ENCODE measurements at places on chromosomes 6 and 20.

DNA sequence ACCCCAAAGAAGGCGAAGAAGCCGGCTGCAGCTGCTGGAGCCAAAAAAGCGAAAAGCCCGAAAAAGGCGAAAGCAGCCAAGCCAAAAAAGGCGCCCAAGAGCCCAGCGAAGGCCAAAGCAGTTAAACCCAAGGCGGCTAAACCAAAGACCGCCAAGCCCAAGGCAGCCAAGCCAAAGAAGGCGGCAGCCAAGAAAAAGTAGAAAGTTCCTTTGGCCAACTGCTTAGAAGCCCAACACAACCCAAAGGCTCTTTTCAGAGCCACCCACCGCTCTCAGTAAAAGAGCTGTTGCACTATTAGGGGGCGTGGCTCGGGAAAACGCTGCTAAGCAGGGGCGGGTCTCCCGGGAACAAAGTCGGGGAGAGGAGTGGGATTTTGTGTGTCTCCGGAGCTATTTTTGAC is 69.6 kb downstream of the HFE start:
- DNase-seq: no peak

- DNase-seq: no peak
These were observed 181.6 kb upstream of the ECI2 start for GRCh38 chr6:4316867-4317400.

DNA sequence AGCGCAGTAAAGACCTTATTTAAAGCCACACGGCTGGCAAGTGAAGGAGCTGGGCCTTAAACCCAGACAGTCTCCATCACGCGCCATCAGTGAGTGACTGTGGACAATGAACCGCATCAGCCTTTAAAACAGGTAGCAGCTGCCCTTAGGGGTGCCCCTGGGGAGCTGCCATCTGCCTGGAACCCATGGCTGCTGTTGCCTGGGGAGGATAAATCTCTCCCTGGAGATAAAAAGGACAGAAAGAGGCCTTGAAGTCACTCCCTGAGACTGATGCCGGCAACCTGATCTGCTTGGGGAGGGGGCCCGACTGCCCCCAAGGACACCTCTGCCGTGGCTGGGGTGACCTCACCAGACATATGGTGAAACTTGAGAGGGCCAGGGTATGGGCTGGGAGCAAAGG is 73.5 kb downstream of the PREX1 start:
- DNase-seq: no peak

DNA sequence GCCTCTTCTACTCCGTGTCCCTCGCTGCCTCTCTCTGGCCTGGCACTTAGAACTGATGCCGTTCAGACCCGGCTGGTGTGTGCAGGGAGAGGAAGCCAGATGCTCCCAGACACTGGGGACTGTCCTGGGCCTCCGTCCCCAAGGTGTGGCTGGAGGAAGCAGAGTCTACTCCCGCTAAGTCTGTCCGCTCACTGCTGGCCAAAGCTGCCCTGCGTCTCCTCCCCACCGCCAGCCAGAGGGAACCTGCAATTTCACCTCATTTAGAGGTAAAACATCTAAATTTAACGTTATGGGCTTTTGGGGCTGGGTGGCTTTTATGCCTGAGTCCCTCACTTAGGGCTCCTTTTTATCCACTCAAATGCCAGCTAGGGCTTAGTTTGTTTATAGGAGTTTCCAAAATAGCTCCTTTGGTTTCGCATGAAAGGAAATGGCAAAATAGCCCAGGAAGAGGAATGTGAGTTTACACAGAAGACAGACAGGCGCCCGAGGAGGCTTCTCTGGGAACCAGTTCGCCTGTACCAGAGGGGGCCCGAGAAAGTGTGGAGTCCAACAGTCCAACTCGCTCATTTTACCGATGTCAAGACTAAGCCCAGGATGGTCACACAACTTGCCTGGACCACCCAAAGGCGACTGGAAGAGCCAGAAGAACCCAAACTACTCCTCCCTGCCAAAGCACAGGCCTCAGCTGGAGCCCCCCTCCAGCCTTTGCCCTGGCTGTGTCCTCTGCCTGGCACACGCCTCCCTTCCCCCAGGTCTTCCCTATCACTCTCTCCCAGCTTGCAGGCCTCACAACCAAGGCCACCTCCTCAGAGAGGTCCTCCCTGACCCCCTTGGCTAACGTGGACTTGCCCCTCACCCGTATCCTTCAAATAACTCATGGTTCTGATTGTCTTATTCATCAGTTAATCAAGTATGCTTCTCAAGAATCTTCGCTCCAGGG is 54.5 kb downstream of the RIPOR3 start:
- no peak for DNase-seq

DNA sequence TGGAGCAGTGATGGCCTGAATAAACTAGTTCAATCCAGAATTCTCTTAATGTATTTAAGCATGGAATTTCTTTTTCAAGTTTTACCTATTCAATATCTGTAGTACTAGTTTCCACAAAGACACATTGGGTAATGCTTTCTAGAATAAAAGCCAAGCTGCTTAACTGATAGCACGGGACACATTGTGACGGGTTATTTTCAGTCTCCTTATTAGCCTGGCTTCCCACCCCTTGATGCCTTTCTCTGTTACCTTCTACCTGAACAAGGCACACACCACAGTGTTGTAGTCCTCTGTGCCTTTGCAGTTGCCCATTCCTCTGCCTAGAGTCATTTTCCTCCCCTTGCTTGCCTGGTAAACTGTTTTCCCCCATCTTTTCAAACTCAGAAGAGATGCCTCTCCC is 139.1 kb downstream of the HDGFL1 start:
- DNase-seq: no peak

- DNase-seq: no peak
These were observed 333.2 kb downstream of the RIMS1 start for GRCh38 chr6:72219536-72219935.

DNA sequence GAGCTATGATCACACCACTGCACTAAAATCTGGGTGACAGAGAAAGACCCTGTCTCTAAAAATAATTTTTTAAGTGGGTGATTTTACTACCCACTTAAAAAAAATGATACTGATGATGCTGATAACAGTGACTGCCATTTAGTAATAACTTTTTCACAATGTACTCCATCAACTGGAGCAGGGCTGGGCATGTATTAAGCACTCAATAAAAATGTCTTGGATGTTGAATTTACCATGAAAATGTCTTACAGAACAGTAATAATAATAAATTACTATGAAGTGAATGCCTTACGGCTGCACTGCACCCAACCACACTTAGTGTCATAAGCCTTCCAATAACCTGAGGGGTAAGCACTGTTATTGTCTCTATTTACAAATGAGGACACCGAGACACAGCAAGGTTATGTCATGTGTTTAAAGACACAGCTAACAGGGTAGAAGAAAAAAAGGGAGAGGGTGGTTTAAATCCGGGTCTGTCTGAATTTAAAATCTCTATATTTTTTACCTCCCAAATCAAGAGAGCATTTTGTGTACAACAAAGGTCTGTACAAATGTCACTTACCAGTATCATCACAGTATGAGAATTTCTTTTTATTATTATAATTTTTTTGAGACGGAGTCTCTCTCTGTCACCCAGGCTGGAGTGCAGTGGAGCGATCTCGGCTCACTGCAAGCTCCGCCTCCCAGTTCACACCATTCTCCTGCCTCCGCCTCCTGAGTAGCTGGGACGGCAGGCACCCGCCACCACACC is 21.5 kb downstream of the RIMS4 start:
- DNase-seq: no peak

GRCh38 chr20:63708301-63709148 is 686 bp downstream of the ZGPAT start:
- DNase-seq: no peak

DNA sequence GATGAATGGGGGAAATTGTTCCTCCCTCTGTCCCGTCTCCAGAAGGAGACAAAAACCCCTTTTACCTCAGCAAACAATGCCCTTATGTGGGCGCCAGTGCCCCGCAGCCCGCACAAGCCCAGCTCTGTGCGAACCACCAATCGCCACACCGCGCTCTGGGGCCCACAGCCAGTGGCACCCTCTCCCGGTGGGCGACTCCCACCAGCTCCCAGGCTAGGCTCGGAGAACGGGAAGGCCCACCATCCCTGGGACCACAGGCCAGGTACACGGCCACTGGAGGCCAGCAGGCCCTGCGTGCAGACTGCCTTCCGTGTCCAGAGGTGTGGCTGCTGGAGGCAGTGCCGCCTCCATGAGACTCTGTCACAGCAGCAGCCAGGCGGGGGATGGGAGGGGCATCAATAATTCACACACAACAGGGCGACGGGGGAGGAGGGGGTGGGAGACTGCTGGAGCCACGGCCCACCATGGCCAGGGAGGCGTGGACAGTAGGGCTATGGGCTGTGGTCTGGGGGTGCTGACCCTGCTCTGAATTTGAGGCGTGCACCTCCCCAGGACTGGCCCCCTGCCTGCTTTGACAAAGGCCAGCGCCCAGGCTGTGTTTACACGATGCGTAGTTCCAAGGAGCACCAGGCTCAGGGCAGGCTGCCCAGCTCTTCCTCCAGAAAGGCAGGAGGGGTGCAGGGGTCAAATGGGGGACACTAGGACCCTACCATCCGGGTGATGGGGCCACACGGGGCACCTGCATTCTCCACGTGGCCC is 105.7 kb downstream of the ASXL1 start:
- DNase-seq: no peak

GRCh38 chr6:43796903-43797890 is 27.2 kb downstream of the VEGFA start:
- DNase-seq: no peak

- DNase-seq: no peak
These were observed 100.7 kb downstream of the ANKRD60 start for GRCh38 chr20:58127701-58128111.

DNA sequence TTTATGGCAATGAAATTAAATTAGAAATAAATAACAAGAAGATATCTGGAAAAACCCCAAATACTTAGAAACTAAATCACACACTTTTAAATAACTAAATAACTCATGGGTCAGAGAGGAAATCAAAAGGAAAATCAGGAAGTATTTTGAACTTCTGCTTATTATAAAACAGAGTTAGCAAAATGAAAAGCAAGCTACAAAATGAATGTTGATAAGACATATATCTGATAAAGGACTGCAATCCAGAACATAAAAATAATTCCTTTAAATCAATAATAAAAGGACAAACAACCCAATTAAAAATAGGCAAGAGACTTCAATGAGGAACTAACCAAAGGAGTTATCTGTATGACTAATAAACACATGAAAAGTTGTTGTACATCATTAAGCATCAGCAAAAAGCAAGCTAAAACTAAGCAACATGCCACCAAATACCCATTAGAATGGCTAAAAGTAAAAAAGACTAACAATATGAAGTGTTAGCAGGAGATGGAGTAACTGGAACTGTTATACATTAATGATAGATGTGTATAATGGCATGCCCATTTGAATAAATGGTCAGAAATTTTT is 38.9 kb upstream of the STMND1 start:
- DNase-seq: no peak

DNA sequence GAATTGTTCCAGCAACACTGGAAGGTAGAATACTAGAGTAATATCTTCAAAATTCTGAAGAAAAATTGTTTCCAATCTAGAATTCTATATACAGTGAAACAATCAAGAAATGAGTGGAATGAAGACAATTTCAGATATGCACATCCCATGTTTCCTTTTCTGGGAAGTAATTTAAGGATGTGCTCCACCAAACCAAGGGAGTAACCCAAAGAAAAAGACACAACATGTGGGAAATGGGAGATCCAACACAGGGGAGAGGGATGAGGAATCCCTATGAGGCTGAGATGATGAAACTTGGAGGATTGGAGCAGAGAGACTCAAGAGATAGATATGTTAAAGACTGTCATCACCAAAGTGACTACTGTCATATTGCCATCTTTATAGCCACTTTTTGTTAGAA is 9.8 kb upstream of the RNF24 start:
- no peak for DNase-seq

DNA sequence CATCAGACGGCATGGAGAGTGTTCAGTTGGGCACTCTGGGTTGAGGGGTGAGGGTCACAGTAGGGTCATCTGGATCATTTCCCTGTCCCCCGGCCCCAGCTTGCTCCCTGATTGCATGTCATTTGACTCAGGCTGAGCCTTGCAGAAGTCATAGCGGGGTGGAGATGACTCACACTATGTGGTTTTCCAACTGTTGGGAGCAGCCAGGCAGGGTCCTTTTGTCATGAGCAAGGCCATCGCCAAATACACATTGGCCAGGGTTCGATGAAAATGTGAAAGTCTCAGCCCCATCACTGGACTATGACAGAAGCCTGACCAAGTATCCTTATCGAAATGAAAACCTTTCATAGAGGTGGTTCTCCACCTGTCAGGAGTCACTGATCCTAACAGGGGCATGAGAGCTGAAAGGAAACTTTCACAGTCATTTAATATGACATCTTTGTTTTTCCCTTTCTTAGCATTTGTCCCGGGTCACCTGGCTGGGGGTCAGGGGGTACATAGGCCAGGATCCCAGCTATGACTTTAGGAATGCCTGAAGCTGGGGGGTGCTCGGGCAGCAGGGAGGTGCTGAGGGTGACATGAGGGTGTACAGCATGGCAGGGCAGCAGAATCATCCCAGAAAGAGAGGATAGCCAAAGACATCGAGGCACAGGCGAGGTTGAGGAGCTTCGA is 70.2 kb upstream of the CD93 start:
- no peak for DNase-seq

DNA sequence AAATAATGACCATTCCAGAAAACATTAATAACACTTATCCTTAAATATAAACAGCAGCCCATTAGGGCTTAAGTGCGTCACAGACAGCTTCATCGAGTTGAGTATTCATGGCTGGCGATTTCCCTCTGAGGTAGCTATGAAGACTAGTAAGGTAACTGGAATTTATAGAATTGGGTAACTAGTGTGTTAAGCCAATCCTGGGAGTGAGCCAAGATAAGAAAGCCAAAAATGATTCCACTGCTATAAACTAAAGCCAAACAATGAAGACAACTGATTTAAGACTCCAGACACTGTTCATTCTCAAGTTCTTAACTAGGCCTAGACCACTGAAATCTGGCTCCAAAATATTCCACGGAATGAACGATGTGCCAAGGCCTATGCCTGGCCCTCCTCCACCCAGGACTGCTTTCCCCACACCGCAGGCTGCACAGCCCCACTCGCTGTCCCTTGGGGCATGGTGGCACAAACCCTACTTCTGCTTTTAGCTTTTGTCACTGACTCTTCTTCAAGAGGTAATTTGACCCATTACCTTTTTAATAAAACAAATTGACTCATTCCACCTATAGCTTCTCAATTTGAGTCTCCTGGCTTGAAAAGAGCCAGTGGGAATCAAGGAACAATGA is 66.0 kb downstream of the BLOC1S5 start:
- no peak for DNase-seq

- DNase-seq: no peak
These were observed 2.2 kb upstream of the PTPRA start for GRCh38 chr20:2871111-2871465.

GRCh38 chr20:51010043-51010365 is 12.9 kb downstream of the KCNG1 start:
- DNase-seq: no peak

- DNase-seq: no peak
These were observed 48.0 kb downstream of the PHIP start for GRCh38 chr6:79030023-79030422.

All from stimulated activated CD8-positive, alpha-beta memory T cell treated with anti-CD3 and anti-CD28 coated beads, Interleukin-7, amount 100 ng/mL, for 1 hour (primary cell).